Fibroblast of skin of back (primary cell): ENCODE measurements at places on chromosomes 5 and 9.
A peak's percentile ranks its signal among the peaks of the same experiment; 100 is the strongest.

DNA sequence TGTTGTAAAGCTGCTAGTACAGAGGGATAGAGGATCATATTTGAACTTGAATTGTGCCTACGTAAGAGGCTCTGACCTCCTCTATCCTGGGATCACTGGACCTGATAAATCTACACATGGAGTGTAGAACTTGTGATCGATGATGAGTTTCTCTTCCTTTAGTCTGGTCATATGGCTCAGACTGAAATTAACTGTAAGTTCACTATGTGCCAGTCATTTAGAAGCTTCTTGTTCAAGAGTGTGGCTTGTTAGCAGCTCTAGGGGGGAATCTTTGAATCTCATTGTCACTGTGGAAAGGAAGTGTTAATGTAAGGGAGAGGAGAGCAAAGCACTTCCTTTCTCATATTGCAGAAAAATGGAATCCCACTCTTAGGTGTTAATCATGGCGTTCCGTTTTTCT lies 12.1 kb downstream of the ZBTB34 start:
- DNase-seq = no peak

- DNase-seq = no peak
Observed at GRCh38 chr9:124429530-124429867, 14.3 kb upstream of the PSMB7 start.

GRCh38 chr9:129411501-129412175 lies 209.3 kb downstream of the C9orf50 start:
- DNase-seq = no peak

- peak; percentile 60 for DNase-seq
Observed at GRCh38 chr9:80632041-80632440, 1057.3 kb downstream of the TLE1 start.

DNA sequence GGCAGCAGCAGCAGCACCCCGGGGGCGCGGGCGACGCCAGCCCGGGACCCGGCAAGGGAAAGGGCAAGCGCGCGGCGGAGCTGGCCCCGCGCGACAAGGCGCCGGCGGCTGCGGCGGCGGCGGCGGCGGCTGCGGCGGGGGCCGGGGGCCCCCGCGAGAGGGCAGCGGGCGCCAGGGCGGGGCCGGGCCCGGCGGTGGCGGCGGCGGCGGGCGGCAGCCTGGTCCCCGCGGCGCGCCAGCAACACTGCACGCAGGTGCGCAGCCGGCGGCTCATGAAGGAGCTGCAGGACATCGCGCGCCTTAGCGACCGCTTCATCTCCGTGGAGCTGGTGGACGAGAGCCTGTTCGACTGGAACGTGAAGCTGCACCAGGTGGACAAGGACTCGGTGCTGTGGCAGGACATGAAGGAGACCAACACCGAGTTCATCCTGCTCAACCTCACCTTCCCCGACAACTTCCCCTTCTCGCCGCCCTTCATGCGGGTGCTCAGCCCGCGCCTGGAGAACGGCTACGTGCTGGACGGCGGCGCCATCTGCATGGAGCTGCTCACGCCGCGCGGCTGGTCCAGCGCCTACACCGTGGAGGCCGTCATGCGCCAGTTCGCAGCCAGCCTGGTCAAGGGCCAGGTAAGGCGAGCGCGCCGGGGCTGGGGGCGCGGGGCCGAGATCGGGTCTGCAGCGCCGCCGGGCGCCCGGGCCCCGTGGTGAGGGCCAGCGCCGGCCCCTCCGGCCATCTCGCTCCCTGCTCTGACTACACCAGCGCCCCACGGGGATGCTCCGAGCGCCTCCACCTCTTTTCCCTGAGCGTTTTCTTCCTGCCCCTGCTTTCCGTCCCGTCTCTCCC lies at the start of gene UBE2QL1:
Gene UBE2QL1 (plus strand): TSS at position 238 of the 843 bp plus-strand sequence. CDS start 35 bp downstream, at position 273.
- DNase-seq = no peak

DNA sequence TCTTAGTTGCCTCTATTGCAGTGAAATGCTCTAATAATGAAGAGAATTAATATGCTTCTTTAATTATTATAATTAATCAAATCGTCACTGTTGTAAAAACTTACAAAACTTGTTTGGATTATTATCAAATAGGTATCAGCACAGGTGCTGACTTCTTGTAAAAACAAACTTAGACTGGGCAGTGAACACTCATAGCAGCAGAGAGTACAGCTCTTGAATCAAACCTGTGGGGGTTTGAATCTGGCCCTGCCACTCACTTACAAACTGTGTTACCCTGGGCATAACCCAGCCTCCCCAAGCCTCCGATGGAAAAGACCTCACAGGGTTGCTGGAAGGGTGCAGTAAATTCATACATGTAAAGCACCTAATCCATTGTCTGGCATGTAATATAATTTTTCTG lies 35.1 kb downstream of the MAP3K1 start:
- no peak for DNase-seq

DNA sequence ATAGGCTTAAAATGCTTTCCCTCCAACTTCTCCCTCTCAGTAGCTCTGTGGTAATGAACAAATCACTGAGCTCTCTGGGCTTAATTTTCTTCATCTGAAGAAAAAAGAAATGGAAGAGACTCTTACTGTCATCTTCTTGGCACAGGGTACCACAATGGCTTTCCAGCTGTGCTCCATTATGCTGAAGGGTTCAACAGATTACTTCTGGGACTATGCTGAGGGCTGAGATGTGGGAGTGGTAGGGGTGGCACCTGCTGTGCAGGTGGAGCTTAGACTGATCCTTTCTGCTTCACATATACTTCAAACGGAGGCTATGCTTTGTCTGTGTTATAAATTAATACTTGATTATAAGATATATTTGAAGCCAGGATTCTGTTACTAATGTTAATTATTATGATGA lies 840.2 kb upstream of the C9orf72 start:
- DNase-seq = no peak

GRCh38 chr5:1010181-1010510 lies 1.5 kb downstream of the NKD2 start:
- DNase-seq = no peak

GRCh38 chr5:14801792-14802191 lies 69.8 kb downstream of the ANKH start:
- DNase-seq = no peak

DNA sequence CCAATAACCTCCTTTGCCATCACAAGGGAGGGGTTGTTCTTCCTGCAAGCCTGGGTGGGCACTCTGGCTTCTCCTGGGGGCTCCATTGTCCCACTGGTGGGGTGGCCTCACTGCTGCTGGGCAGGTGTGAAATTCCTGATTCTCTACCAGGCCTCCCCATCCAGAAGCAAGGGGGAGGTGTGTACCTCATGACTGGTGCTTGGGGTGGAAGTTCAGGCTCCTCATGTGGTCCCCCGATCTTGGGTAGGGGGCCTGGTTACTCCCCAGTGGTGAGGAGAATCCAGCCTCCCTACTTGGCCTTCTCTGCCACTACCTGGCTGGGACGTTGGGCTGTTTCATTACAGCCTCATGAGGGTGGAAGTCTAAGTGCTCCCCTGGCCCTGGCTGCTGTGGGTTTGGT lies 433.9 kb downstream of the IRX2 start:
- DNase-seq = no peak

DNA sequence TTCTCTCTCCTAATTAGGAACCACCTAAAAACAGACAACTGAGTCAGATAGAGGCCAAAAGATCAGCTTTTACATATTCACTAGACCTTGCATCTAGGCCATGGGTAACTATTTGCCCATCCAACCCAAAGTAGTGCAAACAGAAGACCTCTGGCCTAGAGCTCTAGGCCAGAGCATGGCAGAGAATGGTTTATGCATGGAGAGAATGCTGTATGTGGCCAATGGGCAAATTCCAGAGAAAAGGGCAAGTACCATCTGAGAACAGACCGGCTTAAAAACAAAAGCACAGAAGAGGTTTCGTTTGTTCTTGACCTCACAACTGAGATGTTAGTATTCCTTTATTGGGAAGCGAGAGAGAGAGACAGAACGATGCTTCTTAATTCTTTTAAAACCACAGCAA lies 151.7 kb upstream of the RFX3 start:
- DNase-seq = no peak

DNA sequence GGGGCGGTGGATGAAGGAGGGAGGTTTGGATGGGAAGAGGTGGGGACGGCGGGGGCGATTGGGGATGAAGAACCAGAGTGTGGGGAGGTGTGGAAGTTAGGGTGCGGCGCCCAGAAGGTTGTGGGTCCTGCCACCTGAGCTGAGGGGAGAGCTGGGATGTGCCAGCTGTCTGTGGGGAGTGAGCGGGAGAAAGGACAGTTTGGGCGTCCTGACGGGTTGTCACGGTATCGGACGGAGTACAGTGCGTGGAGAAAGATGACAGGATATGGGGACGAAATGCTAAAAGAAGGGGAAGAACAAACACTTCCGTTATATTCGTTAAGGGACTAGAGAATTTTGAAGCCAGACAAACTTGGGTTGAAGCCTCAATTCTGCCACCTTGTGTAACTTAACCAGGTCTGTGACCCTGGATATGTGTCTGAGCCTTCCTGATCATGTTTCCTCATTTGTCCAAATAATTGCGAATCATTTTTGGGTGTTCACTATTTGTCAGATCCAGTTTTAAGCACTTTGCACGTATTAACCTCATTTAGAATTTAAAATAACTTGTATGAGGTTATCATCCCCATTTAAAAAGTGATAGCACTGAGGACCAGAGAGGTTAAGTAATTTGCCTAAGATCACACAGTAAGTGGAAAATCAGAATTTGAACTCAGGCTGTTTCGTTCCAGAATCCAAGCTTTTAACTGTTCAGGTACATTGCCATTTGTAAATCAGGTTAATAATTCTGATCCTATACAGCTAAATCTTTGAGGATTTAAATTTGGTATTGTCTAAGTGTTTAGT lies 689 bp downstream of the CNTRL start:
- DNase-seq = peak; percentile 47

GRCh38 chr5:88829054-88829453 lies 53.9 kb downstream of the MEF2C start:
- DNase-seq = peak; percentile 20

GRCh38 chr5:115895821-115896220 lies 54.1 kb downstream of the AP3S1 start:
- peak; percentile 33 for DNase-seq

GRCh38 chr5:144390133-144390532 lies 219.5 kb downstream of the KCTD16 start:
- DNase-seq = no peak

GRCh38 chr5:80372780-80373179 lies 35.1 kb upstream of the ZFYVE16 start:
- DNase-seq = no peak

GRCh38 chr9:111691672-111692329 lies 30.4 kb downstream of the GNG10 start:
- DNase-seq = peak; percentile 50

DNA sequence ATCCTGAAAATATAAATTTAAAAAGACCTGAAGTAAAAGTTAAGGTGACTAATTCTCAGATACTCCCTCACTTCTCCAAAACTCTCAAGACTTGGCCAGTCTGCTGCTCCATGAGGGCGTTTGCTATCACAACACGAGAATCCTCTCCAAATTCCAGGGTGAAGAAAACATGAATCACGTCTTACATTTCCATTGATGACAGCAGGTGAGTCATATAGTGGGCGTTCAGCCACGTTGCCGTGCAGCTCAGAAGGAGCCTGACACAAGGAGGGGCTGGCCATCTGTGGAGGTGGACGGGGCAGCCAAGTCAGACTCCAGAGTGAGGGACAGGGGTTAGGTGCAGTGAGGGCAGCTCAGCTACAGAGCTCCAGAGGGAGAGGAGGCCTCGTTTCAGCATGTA lies 555.1 kb upstream of the ADAMTS16 start:
- DNase-seq = peak; percentile 92

DNA sequence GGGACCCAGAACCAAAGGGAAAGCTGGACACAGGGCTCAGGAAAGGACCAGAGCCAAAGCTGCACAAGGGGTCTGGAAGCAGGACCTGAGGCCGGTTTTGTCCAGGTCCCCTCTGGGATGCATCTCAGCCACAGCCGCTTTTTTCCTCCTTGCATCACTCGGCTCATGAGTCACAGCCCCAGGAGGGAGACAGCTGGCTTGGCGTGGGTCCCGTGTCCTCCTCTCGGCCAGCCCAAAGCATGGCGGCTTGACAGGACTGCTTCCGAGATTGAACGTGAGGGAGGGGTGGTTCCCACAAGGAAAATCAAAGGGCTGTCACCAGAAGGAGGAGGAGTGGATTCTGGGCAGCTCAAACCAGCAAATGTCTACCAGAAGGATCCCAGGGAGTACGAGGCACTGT lies 56.7 kb upstream of the CPLX2 start:
- peak; percentile 81 for DNase-seq

- no peak for DNase-seq
Observed at GRCh38 chr5:151820903-151821302, 49.1 kb downstream of the G3BP1 start.

DNA sequence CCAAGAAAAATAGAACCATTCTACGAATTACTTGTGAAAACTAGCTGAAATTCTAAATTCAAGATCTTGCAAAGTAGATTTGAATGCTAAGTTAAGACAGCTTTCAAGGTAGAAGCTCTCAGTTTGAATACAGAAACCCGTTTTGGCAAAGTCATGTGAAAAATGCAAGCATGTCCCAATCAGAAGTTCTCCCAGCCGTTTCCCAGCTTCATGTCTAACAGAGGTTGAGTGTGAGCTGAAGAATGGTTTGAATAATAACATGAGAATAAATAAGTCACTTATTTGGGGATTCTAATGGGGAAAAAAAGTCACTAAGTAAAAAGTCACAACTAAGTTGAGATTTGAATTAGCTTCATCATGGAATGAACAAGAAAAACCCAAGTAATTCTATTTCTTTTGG lies 152.5 kb upstream of the MAP3K1 start:
- DNase-seq = no peak

DNA sequence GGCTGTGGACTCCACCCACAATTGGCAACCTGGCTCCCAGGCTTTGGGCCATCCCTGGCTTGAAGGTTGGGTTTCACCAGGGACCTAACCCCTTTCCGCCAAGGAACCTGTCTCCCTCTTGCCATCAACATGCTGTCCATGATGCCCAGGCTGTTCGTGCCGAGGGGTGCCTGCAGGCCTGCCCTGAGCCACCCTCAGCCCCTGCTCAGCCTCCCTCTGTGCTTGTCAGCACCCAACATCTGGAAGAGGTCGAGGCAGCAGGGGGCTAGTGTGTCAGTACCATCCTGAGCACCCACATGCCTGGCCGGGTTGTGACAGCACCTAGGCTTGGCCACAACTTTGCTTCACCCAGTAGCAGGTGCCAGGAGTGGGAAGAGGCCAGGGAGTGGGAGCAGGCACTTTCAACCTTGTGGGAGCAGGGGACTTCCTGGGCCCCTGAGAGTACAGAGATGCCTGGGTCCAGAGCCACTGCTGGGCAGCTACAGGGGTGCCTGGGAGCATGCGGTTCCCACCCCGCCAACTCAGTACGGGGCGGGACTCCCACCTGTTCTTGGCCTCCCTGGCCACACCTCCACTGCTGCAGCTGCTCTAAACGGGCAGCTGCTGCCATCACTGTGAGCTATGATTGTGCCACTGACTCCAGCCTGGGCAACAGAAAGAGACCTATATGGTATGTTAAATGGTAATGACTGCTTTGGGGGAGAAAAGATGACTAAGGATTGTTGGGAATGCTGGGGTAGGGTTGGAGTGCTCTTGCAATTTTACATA lies 6.3 kb downstream of the PDCD1LG2 start:
- DNase-seq = no peak

DNA sequence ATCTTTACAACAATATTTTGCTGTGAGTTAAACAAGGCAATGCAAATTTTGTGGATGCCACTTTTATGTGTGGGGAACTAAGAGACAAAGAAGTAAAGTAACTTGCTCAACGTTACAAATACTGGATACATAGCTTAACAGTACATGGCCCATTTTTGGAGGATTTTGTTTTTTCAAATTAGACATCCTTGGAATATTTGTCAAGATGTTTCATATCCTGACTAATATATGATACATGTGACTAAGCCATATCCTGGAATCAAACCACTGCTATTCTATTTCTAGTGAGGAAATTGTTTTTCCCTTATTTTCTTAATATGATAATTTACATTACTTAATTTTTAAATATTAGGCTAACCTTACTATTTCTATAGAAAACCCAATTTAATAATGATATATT lies 529.8 kb downstream of the DMRTA1 start:
- peak; percentile 81 for DNase-seq
